ENCODE measurements at places on chromosomes 5 and 9.

DNA sequence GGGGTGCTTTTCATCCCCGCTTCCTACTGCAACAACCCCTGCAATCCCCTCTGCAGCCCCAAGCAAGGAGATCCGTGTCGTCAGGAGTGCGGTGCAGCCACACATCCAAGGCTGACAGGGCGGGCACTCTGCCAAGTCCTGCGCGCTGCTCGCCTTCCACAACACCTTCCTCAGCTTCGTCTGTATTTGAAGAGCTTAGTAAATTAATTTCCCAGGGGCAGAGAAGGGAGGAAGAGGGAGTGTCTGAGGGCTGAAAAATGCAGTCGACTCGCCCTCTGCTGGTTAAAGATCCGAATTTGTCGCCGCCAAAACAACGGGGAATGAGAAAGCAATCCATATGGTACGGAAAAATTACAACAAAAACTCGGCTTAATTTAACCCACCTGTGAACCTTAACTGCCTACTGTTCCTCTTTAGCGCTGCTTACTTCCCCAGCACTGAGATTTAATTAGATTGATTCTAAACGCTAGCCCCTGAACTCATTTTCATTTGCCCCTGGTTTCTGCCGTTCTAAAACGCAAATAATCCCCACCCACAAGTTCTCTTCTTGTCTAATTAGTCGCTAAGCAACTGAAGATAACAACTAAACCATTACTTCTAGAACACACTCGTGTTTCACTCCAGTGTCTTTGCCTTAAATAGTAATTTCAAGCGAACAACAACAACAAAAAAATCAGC is 10.9 kb upstream of the PCDHB1 start:
- DNase-seq: no peak

- peak; percentile 4 for DNase-seq
These were observed 638 bp downstream of the MARCHF3 start for GRCh38 chr5:127029581-127030258.

DNA sequence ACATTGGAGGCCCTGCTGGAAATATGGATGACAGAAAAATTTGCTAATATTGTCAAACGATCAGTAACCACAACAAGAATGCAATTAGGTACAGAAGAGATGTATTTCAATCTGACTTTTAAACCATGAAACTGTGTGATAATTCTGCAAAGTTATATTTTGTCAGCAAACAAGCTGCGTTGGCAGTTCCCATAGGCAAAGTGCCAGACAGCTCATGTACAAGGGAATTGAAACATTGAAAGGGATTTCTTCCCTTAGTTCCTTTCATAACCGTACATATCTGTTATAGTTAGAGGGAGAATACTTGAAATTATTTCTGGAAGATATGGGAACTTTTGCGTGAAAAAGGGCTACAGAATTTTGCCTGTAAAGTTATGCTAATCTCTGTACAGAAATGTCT is 419.4 kb upstream of the PTGER4 start:
- no peak for DNase-seq

DNA sequence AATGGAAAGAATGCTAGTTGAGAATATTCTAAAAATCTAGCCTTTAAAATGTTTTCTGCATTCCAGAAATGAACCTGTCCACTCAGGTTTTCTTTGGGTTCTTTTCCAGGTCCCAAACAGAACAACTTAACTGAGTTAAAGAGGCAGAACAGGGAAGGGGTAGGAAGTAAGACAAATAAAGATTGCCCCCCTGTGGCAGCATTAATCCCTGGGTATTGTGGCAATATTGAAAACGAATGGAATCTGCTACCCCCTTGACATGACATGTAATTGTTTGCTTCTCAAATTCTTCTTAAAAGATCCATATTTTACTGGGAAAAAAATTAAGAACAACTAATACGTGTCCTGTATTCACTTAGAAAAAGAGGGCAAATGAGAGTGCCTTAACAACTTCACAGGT is 9.3 kb upstream of the RBM22 start:
- no peak for DNase-seq

GRCh38 chr5:76149636-76150035 is 66.5 kb downstream of the SV2C start:
- no peak for DNase-seq

DNA sequence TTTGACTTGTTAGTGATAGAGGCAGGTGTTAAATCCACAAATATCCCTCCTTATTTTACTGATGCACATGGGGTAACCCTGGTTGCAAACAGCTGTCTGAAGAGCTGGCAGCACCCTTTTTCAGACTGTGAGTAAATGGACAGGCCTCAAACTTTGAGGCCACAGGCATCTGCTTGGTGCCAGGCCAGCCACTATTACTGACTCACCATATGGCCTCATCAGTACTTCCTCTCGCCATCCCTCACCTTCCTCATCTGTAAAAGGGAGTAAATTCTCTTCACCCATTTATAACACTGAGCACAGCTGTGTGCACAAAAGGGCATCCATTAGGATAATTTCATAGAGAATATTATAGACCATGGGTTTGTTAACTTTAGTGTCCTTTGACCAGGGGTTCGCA is 11.9 kb upstream of the TNIP1 start:
- no peak for DNase-seq

GRCh38 chr5:30108051-30108450 is 1085.4 kb upstream of the CDH6 start:
- DNase-seq: no peak

DNA sequence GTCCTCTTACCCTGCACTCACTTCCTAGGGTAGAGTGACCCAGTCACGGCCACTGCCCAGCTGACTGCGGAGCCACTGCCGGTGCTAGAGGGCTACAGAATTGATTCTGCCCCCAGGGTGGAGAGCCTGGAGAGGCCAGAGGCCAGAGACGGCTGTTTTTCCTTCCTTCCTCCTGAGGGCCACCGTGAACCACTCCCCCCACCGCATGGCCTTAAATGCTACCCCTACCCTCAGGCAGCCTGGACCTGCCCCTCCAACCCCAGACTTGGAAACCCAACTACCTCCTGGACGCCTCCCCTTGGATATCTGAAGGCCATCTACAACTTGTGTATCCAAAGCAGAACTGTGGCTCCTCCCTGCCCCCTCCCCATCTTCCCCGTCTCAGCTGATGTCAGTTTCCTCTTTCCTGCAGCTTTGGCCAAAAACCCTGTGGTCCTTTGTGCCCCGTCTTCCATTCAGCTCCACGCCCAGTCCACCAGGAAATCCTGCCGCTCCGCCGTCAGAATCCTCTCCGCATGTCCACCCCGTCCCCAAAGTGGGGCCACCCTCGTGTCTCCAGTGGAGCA is 16.3 kb downstream of the SH2D3C start:
- no peak for DNase-seq

DNA sequence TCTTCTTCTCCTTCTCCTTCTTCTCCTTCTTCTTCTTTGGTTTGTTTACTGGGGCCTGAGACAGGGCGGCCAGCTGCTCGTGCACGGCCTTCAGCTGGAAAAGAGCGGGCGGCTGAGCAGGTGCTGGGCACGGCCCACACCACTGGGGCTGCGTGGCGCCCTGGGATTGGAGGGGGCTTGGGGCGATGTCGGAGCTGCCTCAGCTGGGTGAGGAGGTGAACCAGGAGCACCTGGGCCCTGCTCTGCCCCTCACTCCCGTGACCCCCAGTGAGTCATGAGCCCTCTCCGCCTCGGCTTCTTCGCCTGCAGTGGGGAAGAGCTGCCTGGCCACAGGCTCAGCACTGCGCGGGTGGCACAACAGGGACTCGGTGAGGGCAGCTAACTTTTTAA is 14.9 kb downstream of the BRD3OS start:
- DNase-seq: no peak

DNA sequence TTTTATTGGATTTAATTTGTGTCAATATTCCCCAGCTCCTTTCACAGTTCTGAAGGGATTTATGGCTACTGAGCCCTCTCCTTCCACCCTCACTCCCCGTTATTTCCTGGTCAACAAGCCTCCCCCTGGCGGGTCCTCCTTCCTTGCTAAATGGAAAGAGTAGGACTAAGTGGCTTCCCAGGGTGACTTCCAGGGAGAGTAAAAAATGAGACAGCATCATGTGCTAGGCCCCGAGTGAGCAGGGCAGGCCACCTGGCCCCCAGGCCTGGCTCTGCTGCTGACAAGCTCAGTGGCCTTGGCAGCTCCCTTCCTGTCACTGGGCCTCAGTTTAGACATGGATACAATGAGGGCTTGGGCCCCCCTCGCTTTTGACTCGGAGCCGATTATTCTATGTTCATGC is 201.3 kb downstream of the HSPA4 start:
- no peak for DNase-seq

DNA sequence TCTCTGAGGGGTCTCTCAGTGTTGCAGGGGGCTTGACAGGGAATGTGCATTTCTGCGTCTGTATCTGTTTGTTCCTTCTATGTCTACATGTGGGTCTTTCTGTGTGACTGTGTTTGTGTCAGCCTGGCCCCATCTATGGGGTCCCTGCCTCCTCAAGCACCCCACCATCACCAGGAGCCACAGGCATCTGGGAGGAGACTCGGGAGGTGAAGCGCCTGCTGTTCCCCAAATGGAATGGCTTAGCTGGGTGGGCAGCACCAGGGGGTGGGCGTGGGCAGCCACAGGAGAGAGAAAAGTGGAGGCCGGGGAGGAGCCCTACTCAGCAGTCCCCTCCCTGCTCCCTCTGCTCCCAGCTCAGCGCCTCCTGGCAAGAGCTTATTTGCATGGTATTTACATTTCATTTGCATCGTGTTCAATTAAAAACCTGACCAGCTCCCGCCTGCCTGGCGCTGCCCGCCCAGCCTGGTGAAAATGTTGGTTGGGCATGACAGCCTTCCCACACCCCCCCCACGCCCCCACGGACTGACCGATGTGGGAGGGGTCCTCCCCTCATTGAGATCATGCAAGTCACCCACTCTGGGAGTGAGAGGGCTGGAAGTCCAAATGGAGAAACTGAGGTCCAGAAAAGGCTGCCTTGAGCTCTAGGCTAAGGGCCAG is 50.5 kb downstream of the CXXC5 start:
- DNase-seq: no peak

- no peak for DNase-seq
These were observed 138.8 kb downstream of the KDM4C start for GRCh38 chr9:6896562-6896961.

GRCh38 chr5:62778316-62779009 is 199.8 kb downstream of the LRRC70 start:
- DNase-seq: no peak

GRCh38 chr9:36731068-36731956 is 158.6 kb downstream of the MELK start:
- DNase-seq: no peak

DNA sequence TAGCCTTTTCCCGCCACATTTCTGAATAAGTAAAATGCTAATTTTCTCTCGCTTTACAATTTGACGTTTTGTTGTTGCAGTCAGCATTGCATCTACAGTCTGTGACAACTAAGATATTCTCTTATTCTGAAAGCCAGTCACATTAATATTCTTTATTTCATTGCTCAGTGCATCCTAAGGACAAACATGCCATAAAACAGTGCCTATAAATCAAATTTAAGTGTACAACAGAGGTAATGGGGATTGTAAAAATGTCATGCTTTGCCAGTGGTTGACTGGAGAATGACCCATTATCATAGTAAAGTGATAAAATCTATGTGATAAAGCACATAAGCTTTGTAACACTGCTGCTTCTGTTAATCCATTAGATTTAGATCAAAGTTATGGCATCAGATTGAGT is 1850.0 kb upstream of the ACO1 start:
- DNase-seq: no peak

DNA sequence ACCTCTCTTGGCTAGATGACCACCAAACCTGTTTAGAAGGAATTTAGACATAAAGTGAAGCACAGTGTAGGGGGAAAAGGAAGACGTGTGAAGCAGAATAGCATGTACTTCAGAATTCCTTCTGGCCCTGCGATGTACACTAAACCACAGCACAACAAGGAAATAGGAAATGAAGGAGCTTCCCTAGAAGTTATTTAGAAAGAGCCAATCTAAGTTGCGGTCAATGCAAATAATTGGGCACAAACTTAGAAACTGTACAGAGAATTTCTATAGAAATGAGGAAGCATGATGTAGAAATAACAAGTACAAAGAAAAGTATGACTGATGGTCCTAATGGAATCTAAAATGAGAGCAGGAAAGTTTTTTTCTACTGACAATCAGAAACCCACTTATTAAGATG is 41.5 kb downstream of the ANKRD55 start:
- no peak for DNase-seq

DNA sequence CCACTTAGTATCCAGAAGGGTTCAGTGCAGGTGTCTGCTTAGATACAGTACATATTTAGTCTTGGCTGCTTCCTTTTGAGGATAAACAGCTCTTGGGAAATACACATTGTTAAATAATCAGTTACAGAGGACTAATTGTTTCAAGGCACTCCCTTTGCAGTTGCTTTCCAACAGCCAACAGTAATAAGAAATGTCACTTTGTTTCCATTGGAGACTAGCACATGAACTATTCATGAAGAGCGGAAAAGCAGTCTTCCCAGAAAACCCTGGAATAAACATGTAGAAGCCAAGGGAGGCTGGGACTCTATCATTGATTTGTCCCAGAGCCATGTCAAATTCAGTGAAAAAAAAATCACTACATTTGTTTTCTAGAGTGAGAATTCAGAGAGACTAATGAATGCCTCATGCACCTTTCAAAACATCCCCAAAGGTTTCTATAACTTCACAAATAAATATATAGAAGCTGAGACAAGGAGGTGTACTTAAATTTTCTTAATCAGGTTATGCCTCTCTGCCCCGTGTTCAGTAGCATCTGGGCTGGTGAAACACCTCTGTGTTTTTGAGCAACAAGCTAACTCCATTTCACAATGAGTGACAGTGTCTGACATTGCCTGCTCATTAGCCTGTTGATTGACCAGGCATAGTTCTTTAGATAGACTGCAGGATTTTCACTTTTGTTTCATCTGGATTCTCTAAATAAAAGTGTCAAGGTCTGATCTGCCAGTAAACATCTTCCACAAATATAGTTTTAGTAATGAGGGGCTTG is 271.5 kb downstream of the ARRDC3 start:
- no peak for DNase-seq

DNA sequence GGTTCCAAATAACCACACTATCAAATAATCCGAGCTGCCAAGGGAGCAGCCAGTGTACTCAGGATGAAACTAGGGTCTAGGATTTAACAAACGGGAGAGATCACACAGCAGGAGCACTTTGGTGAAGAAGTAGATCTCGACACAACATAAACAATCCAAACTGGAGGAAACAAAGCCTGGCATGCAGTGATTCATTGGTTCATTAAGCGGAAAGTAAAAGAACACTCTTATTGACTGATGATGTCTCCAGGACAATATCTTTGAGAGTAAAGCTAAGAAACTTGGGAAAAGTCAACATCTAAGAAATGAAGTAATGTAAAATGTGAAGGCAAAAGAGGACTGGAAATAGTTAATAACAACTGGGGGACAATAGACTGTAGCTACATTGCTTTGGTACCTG is 1478.3 kb upstream of the CDH9 start:
- DNase-seq: no peak

- no peak for DNase-seq
These were observed 178.3 kb upstream of the ACOT12 start for GRCh38 chr5:81572201-81572600.

GRCh38 chr5:60458666-60459065 is 241.3 kb downstream of the DEPDC1B start:
- no peak for DNase-seq

- no peak for DNase-seq
These were observed 50.2 kb upstream of the RNF38 start for GRCh38 chr9:36450110-36450732.

GRCh38 chr5:171419688-171420430 is 412 bp downstream of the FGF18 start:
- no peak for DNase-seq
